ENCODE measurements at places on chromosomes 2 and 18. TPM values are rescaled to one million over a fixed set of nuclear protein-coding genes. Genes with fewer than 3 reads are reported as not detected.

Gene CAPN14
- 0.35 TPM for total RNA-seq

Gene DCDC2C
- not detected for total RNA-seq

Gene HS1BP3
- 16.2 TPM for total RNA-seq

Gene CCDC74B
- 1.9 TPM for total RNA-seq

Gene GLI2
- total RNA-seq: 11.6 TPM

Gene ALLC
- not detected for total RNA-seq

Gene SLC40A1
- total RNA-seq: 8.0 TPM

Gene IL1A
- total RNA-seq: 0.55 TPM

Gene KCNG2
- not detected for total RNA-seq

Gene BOLA3
- total RNA-seq: 28.2 TPM

Gene TUBB8B
- not detected for total RNA-seq

Gene CENPO
- 21.3 TPM for total RNA-seq

Gene ANKRD30B
- not detected for total RNA-seq

Gene ALPP
- total RNA-seq: 47.5 TPM

Gene PRSS56
- total RNA-seq: not detected

Gene CNGA3
- not detected for total RNA-seq

Gene NAB1
- 22.9 TPM for total RNA-seq

Gene SNTG2
- total RNA-seq: not detected

Gene APCDD1
- total RNA-seq: not detected

Gene SCYGR4
- not detected for total RNA-seq

Gene DSG1
- total RNA-seq: not detected

Gene CRYGD
- total RNA-seq: not detected

Gene GALM
- total RNA-seq: 26.3 TPM

Gene ST6GAL2
- not detected for total RNA-seq

Gene LIMS4
- 1.4 TPM for total RNA-seq

Gene ONECUT2
- total RNA-seq: 0.40 TPM

Gene EDAR
- not detected for total RNA-seq

Gene UGT1A4
- total RNA-seq: 73.6 TPM

Gene CDH20
- not detected for total RNA-seq

Gene DPP10
- not detected for total RNA-seq

Gene AGXT
- not detected for total RNA-seq

Gene STARD6
- total RNA-seq: not detected

Gene IGFBP2
- 133 TPM for total RNA-seq

Gene AAMP
- total RNA-seq: 165 TPM

Gene SSB
- 53.8 TPM for total RNA-seq

Gene CXCR1
- not detected for total RNA-seq

Gene CNDP1
- total RNA-seq: not detected

Gene PAX8
- total RNA-seq: 6.4 TPM

Gene CYS1
- total RNA-seq: 0.43 TPM

Gene HOXD8
- total RNA-seq: 0.39 TPM

Gene PLEK
- not detected for total RNA-seq

Gene UGT1A8
- total RNA-seq: 0.17 TPM

Gene SERPINB7
- total RNA-seq: 4.2 TPM

Gene MPV17
- total RNA-seq: 42.2 TPM

Gene KLHL41
- not detected for total RNA-seq

Gene WDR12
- 45.3 TPM for total RNA-seq

Gene AQP12B
- total RNA-seq: not detected
